ENCODE measurements at places on chromosomes 6 and 20.

GRCh38 chr6:143733510-143733909 lies 55.7 kb downstream of the PHACTR2 start:
- no peak for DNase-seq

- no peak for DNase-seq
These were observed 42.5 kb downstream of the SLC2A4RG start for GRCh38 chr20:63782051-63782471.

- DNase-seq: no peak
These were observed 27.9 kb upstream of the SGK1 start for GRCh38 chr6:134345789-134346188.

DNA sequence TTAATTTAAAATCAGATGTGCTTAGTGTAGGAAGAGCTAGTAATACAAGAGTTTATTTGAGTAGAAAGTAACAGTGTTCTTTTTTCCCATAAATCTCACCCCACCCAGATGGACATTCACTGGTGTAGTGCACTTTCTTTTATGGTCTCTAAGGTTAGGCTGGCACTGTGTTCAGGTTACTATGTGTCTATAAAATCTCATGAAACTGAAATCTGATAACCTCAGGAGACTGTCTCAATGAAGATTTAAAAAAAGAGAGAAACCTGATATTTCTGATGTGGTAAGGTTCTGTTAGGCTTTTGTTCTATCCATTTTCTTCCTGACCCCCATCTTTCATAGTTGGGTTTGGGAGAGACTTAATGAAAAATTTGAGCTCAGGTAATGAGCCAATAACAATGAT lies 101.2 kb upstream of the CLVS2 start:
- DNase-seq: no peak

- DNase-seq: no peak
These were observed 5.2 kb downstream of the C20orf204 start for GRCh38 chr20:64041040-64041780.

- no peak for DNase-seq
These were observed 72.0 kb downstream of the LY86 start for GRCh38 chr6:6660339-6661045.

DNA sequence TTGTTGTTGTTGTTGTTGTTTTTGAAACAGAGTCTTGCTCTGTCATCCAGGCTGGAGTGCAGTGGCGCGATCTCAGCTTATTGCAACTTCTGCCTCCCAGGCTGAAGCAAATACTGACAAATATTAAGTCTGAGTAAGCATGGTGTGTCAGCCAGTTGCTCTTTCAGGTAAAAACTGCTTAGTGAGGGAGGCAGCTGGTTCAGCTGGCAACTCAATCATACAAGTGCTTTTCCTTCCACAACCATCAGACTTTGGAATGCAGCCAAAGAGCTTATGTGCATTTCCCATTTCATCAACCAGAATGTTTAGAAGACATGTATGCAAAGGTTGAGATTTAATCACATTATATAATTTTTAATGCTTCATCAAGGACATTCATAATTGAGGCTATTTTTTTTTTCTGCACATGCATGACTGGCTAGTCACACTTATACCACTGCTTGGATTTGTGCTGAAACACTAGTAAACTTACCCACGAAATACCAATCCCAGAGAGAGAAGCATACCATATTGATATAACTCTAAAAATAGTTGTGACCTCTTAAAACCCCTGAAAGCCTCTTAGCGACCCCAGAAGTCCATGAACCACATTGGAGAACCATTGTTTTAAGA lies 56.0 kb downstream of the CLIC5 start:
- no peak for DNase-seq

DNA sequence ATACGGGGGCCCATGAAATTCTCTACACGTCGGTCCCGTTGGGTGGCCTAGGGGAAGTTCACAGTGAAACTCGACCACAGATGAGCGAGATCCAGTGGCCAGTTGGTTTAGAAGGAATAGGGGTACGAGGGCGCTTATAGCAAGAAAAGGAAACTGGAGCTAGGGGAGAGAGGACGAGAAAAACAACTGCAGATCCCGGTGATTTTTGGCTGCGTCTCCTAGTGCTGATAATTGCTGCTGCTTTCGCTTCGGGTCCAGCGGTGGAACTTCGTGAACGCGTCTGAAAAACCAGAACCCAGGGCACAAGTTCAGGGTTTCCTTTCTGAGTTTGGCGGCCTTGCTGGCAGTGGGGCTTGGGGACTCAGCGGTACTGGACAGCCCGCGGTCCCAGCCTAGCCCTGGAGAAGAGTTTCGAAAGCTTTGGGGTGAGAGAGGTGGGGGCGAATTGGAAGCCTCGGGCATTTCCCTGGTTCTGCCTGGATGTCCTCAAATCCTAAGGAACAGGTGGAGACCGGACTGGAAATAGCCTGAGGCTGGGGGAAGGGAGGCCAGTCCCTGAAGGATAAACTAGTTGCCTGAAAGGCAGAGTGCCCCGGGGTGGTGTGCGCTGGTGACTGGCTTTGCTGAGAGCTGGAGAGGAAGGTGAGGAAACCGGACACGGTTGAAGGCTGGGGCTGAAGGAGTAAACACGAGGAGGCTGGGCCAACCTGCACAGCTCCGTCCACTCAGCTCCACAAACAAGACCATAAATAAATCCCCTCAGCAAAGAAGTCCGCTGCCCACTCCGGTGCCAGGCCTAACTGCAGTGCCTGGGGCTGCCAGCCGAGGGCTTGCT lies 793 bp downstream of the GMPR start:
- DNase-seq: no peak

DNA sequence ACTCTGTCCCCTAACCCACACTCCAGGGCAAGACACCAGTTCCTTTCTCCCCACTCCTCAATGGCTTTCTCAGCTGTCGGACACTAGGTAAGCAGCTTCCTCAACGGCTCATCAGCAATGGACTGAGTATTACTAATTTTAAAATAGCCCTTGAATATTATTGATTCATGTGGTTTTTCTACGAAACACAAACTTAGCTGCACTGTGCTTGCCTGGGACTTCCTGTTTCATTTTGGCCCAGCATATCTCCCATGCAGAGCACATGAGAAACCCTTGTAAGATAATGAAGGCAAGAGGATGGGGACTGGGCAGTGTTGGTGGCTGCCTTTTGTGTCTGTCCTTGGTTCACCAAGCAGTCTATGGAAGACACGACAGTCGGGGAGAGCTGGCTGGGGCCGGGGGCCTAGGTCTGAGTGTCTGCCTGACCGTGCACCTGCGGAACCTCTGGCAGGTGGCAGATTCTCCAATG lies 48.9 kb downstream of the RNASET2 start:
- DNase-seq: no peak

- DNase-seq: no peak
These were observed 59.9 kb downstream of the SLC22A2 start for GRCh38 chr6:160198606-160199211.

- peak; percentile 32 for DNase-seq
These were observed 98.3 kb downstream of the RAMACL start for GRCh38 chr6:166488076-166488685.

DNA sequence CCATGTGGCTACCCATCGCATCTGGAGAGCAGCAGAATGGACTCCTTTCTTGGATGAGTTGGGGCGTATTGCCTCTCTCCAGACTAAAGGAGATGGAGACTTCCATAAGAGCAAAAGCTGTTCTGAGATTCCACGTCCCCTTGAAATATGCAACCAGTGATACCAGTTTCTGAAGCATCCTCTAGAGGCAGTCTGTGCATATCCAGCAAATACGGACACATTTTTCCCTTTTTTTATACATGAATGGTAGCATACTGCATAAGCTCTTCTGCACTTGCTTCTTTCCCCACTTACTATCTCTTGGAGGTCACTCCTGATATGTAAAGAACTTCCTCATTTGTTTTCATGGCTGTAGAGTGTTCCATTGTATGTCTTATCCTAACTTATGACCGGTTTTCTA lies 34.6 kb downstream of the TAF8 start:
- no peak for DNase-seq

GRCh38 chr6:30836431-30836866 lies 47.9 kb upstream of the DDR1 start:
- DNase-seq: no peak

GRCh38 chr6:96898241-96898851 lies 655 bp upstream of the NDUFAF4 start:
- no peak for DNase-seq

- DNase-seq: no peak
These were observed 31.2 kb downstream of the TTLL9 start for GRCh38 chr20:31901615-31902014.

GRCh38 chr6:158047563-158048323 lies 66.1 kb downstream of the SYNJ2 start:
- no peak for DNase-seq

GRCh38 chr20:58137651-58138265 lies 90.7 kb downstream of the ANKRD60 start:
- DNase-seq: no peak

- DNase-seq: no peak
These were observed 8.6 kb upstream of the YTHDF1 start for GRCh38 chr20:63224412-63225081.

- DNase-seq: no peak
These were observed 12.8 kb downstream of the KCTD20 start for GRCh38 chr6:36455486-36456027.

DNA sequence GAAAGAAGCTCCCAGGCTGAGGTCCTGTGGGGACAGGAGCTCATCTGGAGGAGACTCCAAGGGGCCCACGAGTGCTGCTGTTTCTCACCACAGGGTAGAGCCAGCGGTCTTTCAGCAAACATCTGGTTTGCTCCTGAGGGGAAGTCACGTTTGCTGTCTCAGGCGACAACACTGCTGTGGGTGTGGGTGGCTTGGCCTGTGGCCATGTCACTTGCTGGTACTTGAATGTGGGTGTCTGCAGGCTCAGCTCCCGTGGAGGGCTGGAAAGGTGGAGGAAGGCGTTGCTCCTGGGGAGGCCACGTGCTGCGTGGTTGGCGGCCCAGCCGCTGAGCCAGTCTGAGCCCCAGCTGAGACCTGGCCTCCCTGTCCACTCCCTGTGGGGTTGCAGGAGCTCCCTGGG lies 52.8 kb upstream of the MPC1 start:
- no peak for DNase-seq

DNA sequence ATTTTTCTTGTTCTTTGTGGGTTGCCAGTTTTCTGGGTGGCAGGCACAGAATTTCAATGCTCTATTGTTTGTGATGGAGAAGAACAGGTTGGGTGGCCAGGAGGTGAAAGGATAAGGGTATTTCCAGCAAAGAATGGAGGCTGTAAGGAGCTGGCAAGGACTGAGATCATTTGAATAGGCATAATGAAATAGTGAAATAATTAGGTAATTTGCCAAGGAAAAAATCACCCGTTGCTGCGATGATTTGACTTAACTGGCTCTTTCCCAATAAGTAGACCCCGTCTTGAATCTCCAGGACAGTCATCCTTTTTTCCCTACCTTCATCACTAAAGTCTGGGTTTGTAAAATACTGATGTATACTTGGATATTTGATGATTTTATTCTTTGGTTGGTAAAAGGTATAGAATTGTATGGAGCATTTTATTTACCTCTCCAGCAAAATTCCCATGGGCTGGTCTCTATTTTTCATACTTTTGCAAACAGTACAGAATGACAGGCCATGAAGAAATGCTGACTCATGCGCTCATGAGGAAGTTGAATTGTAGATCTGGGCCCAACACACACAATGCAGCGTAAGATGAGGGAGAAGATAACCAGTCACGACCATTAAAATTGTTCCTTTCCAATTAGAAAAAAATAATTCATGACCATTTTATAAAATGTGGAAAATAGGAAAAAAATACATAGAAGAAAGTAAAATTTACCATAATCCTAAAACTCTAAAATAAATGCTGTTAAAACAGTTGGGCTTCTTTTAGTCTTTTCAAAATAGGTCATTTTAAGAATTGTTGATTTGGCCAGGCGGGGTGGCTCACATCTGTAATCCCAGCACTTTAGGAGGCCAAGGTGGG lies 2.4 kb upstream of the GCNT2 start:
- no peak for DNase-seq

- no peak for DNase-seq
These were observed 213.0 kb downstream of the TFAP2A start for GRCh38 chr6:10201606-10202510.

- DNase-seq: no peak
These were observed 203.3 kb upstream of the IMPG1 start for GRCh38 chr6:76275746-76276145.

- DNase-seq: no peak
These were observed 51.7 kb downstream of the MYH7B start for GRCh38 chr20:35007413-35007812.

DNA sequence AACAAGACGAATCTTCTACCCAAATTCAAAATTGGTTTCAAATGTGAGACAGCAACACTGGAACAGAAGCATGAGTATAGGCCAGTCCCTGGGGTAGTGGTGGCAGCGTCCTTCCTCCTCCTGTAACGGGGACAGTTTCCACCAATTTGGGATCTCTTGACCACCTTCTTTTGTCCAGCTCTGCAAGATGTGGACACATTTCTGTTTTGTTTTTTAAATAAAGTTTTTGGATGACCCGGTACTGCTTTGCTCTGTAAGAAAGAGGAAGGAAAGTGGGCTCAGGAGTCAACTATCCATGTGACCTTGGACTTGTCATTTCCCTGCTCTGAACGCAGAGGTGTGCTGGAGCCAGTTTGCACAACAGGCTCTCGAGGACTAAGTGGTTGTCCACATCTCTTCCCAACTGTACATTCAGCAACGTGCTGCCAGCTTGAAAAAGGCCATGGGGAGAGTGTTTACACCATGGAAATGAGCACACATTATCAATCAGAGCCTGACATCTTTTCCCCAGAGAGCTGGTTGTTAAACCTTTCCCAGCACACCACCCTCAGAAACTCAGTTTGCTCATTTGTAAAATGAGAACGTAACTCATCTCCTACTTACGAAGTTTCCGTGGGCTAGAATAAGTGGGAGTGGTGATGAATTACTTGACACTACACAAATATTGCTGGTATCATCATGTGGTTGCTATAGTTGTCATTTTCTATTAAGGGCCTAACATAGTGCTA lies 66.5 kb downstream of the ADTRP start:
- no peak for DNase-seq

DNA sequence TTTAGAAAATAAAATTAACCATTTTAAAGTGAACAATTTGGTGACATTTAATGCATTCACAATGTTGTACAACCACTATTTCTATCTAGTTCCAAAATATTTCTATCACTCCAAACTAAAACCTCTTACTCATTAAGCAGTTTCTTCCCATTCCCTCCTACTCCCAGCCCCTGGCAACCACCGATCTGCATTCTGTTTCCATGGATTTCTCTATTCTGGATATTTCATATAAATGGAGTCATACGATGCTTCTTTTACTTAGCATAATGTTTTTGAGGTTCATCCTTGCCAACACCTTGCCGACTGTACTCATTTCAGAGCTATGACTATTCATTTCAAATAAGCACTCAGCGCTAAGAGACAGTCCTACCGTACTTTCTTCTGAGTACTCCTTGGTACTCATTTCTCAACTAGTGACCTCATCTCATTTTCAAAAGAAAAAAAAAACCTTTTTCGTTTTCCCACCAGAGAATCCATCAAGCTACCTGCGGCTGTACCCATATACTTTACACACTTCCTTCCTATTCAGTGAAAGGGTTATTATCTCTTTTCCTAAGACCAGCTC lies 259.2 kb downstream of the UTRN start:
- DNase-seq: no peak

- no peak for DNase-seq
These were observed 9.5 kb downstream of the FAM120B start for GRCh38 chr6:170316071-170316470.

- no peak for DNase-seq
These were observed 4.2 kb downstream of the KCNB1 start for GRCh38 chr20:49478266-49478665.
